ENCODE measurements at places on chromosomes 11 and 22. TPM values are rescaled to one million over a fixed set of nuclear protein-coding genes. Genes with fewer than 3 reads are reported as not detected.

DNA sequence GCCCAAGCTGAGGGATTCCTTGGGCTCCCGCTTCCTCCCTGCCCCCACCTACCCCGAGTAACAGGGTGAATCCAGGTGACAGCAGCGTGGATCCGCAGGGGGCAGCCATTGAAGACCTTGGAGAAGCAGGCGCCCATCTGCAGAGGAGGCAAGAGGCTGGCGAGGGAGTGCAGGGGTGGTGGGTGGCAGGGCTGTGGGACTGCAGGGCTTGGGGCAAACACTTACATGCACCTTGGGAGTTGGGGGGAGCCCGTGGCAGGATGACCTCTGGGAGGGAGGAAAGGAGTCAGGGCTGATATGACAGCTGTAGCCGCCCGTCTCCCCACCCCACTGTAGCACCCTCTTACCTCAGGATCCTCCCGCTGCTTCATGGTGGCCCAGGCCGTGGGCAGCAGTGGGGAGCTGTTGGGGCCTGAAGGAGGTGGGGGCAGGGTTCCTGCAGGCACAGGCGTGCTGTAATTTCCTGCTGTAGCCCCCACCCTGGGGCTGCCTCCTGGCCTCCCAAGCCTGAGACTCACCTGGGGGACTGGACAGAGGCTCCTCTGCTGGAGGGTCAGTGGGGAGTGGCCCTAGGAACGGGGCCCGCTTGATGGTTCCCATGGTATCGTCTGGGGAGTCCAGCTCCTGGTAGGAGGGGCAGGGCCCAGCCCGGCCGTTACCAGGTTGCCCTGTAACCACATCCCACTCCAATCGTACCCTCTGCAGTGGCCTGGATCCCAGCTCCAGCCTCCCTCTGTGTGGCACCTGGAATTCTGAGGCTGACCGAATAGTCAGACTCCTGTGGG, 6.1 kb downstream of the MAP4K2 start:
- H3K4me3 ChIP-seq, result no peak overlapping the region
- no peak for DNase-seq
- peaks cover 66% of the 10 kb centered on the region for H3K36me3 ChIP-seq
- no peaks in the 10 kb centered on the region for H3K27me3 ChIP-seq
- H3K27ac ChIP-seq, result no peak overlapping the region
- peaks cover 40% of the 10 kb centered on the region for H3K4me1 ChIP-seq

- H3K27me3 ChIP-seq, result no peaks in the 10 kb centered on the region
- no peaks in the 10 kb centered on the region for H3K36me3 ChIP-seq
- H3K4me3 ChIP-seq, result no peak overlapping the region
Measured at GRCh38 chr11:85096939-85097338, 530.2 kb downstream of the DLG2 start.

DNA sequence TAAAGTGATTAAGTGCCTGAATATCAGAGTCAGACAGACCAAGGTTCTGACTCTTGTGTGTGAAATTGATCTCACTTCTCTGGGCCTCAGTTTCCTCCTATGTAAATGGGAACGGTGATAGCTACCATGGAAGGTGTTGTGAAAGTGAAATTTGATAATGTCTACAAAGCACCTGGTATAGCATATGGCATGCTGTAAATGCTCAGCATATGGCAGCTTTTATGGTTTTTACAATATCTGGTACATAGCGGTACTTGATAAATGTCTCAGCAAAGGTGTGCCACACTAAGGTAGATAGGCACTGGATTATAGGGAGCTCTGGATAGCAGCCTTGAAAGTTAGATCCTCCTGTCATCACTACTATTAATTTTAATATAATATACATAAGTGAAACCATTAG, 19.9 kb downstream of the POU2AF2 start:
- no peak overlapping the region for H3K4me3 ChIP-seq
- H3K36me3 ChIP-seq, result no peaks in the 10 kb centered on the region
- no peaks in the 10 kb centered on the region for H3K27me3 ChIP-seq
- H3K27ac ChIP-seq, result no peak overlapping the region
- no peak for DNase-seq
- no peaks in the 10 kb centered on the region for H3K4me1 ChIP-seq

DNA sequence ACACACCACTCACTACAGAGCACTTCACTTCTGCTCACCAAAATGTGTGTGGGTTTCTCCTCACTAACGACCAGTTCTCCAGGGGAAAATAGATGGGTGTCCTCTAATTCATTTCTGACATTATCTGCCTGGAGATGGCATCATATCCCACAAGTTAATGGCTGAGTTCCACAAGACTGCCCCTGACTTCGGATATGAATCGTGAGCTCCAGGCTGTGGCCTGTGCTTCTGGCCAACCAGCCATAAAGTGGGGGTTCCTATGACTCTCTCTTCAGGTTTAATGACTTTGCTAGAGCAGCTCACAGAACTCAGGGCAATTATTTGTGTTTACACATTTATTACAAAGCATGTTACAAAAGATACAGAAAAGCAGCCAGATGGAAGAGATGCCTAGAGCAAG, 113.0 kb upstream of the SYT13 start:
- H3K27ac ChIP-seq, result no peak overlapping the region
- no peaks in the 10 kb centered on the region for H3K36me3 ChIP-seq
- no peak overlapping the region for H3K4me3 ChIP-seq
- no peak for DNase-seq
- H3K27me3 ChIP-seq, result no peaks in the 10 kb centered on the region

DNA sequence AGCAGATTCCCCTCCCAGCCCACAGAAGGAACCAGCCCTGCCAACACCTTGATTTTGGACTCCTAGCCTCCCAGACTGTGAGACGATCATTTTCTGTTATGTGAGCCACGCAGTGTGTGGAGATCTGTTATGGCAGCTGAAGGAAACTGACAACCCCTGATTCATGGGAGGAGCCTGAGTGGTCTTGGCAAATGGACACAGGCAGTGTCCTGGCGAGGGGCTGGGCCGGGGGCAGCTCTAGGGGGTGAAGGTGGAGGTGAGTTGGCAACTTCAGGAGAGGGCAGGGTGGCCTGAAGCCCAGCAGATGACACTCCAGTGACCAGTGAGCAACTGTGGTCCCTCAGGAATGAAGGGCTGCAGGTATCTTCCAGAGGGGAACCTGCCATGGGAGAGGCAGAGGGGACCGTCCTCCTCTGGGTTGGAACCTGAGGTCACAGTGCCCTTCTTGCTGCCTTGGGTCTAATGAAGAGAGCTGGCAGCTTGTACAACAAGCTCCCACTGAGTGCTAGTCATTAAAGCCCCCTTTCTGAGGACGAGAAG, 82.7 kb downstream of the CSNK2A3 start:
- H3K36me3 ChIP-seq, result no peaks in the 10 kb centered on the region
- H3K4me1 ChIP-seq, result no peaks in the 10 kb centered on the region
- H3K4me3 ChIP-seq, result no peak overlapping the region
- H3K27me3 ChIP-seq, result no peaks in the 10 kb centered on the region

SLC6A5 gene
- total RNA-seq, result not detected

DNA sequence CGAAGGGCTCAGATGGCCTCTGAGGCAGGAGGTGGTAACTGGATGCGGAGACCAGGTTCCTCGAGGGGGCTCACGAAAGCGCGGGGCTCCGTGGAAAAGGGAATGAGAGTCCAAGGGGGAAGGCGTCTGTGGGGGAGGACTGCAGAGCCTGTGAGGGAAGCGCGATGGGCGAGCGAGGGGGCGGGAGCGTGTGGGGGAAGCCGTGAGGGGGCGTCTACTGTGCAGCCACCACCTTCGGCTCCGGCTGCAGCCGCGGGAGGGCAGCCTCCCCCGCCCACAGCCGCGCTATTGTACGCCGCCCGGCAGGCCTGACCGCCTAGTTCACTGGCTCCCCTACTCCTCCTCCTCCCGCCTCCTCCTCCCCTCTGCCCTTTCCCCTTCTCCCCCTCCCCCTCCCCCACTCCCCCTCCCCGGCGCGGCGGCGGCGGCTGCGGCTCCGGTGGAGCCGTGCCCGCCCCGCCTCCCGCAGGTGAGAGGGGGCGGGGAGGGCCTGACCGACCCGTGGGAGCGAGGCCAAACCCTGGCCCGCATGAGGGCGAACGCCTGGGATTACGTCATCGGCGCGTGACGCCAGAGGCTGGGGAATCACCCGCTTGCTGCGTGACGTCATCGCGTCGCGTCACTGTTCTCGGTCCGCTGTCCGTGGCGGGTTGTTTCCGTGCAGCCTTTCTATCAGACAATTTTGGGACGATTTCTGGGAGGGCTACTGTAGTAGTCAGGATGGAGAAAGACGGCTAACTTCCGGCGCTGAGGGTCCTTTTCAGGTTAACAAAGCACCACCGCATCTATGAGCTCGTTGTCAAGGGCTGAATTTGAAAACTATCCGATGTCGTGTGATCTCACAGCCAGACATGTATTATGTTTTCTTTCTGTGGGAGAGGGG, at the start of gene PAK1:
PAK1 (minus strand) TSS at position 294 of the 883 bp plus-strand sequence. CDS start 81,574 bp downstream, outside the sequence.
- H3K27me3 ChIP-seq, result peaks cover 2% of the 10 kb centered on the region
- peak within 1 kb of the TSS; percentile 64 for H3K4me3 ChIP-seq
- peak; percentile 88 for DNase-seq
- H3K27ac ChIP-seq, result peak within 1 kb of the TSS; percentile 29
- peaks cover 14% of the 10 kb centered on the region for H3K4me1 ChIP-seq

DNA sequence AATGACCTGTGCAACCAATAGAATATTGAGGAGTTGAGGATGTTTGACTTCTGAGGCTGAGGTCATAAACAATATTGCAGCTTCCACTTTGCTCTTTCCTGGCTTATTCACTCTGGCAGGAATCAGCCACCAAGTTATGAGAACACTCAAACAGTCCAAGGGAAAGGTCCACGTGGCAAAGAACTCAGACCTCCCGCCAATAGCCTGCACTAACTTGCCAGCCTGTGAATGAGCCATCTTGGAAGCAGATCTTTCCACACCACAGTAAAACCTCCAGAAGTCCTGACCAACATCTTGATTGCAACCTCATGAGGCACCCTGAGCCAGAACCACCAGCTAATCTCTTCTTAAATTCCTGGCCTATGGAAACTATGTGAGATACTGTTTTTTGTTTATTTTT, 22.7 kb upstream of the PICALM start:
- H3K4me3 ChIP-seq, result no peak overlapping the region
- no peak overlapping the region for H3K27ac ChIP-seq
- no peaks in the 10 kb centered on the region for H3K4me1 ChIP-seq
- H3K27me3 ChIP-seq, result no peaks in the 10 kb centered on the region
- DNase-seq, result no peak
- no peaks in the 10 kb centered on the region for H3K36me3 ChIP-seq

PPME1 gene
- 16.3 TPM for total RNA-seq

DNA sequence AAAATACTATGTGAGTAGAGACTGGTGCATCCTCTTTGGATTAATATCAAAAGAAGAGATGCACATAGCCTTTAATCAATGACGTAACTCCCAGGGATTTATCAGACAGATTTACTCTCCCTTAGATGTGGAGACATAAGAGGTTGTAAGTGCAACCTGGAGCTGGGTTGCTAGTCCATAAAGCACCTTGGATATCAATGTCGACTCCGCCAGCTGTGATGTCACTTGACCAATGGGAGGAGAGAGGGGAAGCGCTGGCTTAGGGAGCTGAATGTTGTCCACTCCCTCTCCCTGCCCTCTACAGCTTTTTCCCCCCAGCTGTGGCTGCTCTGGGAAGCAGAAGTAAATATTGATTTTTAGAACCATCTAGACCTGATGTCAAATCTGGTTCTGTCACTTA, 28.9 kb upstream of the TMEM86A start:
- no peaks in the 10 kb centered on the region for H3K27me3 ChIP-seq
- no peak for DNase-seq
- H3K4me3 ChIP-seq, result no peak overlapping the region
- no peak overlapping the region for H3K27ac ChIP-seq
- no peaks in the 10 kb centered on the region for H3K36me3 ChIP-seq

BTBD10 gene
- total RNA-seq, result 13.3 TPM

DNA sequence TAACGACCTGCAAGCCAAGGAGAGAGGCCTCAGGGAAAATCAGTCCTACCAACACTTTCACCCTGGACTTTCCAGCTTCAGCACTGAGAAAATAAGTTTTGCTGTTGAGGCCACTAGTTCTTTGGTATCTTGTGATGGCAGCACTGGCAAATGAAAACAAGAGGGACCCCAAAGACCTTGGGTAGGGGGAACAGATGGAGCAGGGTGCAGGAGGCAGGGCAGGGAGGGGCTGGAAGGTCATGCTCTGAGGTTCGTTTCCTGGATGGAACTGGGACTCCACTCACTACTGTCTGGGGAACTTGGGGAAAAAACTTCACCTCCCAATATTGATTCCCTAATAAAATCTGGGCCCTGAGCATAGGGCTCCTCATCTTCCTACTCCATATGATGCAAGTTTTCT, 34.2 kb upstream of the PRAME start:
- H3K27me3 ChIP-seq, result no peaks in the 10 kb centered on the region
- H3K4me1 ChIP-seq, result peaks cover 3% of the 10 kb centered on the region
- no peak overlapping the region for H3K4me3 ChIP-seq
- H3K27ac ChIP-seq, result no peak overlapping the region
- no peaks in the 10 kb centered on the region for H3K36me3 ChIP-seq

SMTNL1 gene
- not detected for total RNA-seq
